ENCODE measurements at places on chromosomes 16 and 17.

DNA sequence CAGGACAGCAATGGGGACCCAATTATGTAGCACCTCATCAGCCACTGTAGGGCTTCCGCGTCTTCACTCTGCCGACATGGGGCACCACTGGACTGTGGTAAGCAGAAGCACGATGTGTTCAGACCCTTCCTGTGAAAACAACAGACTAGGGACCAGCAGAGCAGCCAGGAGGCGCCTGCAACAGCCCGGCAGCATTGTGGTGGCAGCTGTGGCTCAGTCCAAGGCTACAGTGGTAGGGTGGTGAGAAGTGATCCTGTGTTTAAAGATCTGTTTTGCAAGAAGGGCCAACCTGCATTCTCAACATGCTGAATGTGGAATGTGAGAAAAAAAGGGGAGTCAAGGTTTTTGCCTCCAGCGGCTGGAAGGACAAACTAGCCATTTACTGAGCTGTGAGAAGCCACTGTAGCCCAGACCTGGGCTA, 80.8 kb downstream of the GAS7 start:
- DNase-seq, result no peak

GRCh38 chr17:56548661-56549060, 44.8 kb upstream of the NOG start:
- DNase-seq, result no peak

- no peak for DNase-seq
These were observed 2.4 kb upstream of the PSMC3IP start for GRCh38 chr17:42579794-42580551.

DNA sequence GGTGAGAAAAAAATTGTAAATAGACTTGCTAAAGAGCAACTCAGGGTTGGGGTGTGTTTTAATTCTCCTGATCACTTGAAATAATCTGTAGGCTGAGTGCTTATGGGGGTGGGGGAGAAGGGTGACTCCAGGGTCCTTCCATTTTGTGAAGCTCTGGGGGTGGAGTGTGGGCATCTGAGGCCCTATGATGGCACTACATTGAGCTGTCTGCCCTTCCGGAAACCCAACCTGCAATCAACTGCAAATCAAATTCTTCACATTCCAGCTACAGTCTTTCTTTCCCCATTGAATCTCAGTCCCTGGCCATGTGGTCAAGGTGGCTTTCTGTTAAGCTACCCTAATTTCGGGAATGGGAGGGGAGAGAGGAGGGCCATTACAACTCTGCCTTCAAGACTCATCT, 6.0 kb upstream of the CDC6 start:
- DNase-seq, result no peak

DNA sequence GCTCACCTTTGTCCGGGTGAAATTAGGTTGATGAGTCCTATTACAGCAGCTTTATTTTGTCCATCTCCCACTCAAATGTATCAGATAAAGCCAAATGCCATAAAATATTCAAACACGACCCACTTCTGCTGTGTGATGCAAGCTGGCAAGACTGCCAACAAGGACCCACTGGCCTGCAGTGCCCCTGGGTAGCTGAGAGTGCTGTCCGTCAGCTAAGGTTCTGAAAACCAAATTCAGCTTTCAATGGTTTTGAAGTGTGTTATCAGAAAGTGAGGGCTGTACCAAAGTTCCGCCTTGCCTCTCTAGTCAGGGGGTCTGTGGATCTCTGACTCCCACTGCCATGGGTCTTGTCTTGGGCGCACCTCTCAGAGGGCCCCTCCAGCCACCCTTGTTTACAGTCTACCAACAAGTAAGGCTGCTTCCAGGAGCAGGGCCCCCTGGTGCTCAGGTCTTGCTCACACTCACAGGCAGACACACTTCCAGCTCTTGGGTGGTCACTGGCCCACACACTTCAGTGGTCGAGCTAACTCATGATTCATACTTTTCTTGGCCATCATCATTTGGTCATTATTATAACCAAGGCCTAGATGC, 10.5 kb upstream of the CCDC182 start:
- DNase-seq, result no peak

- DNase-seq, result no peak
These were observed 76.2 kb downstream of the SPECC1 start for GRCh38 chr17:20085283-20085845.

DNA sequence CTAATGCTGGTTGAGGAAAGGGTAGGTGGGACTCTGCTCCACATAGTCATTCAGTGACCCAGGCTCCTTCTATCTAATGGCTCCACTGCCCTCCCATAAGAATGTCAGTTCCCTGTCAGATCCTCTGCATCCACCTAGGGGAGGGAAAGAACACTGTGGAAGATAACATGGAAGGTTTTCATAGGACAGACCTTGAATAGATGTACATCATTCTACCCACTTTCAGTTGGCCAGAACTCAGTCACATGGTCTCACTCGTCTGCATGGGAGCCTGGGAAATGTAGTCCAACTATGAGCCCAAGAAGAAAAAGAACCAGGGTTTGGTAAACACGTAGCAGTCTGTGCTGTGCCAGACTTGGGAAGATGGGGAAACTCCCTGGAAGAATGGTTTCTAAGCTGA, 27.1 kb upstream of the SCNN1B start:
- DNase-seq, result peak; percentile 14

DNA sequence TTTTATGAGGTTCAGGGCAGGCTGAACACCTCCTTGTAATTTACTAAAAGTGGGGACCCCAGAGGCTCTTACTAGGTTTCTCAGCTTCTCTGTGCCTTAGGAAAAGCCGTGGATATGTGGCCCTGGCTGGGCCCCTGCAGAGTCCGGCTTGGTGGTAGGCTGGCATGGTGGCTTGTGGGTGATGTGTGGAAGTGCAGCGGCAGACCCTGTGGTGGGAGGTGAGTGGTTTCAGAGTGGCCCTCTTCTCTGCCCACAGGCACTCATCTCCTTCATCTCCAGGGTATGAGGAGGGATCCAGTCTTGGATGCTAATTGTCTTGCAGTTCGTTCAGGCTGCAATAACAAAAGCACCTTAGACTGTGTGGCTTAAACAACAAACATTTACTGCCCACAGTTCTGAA, 58.9 kb downstream of the ASIC2 start:
- no peak for DNase-seq

GRCh38 chr17:81911277-81911961, at the start of gene PCYT2:
Gene PCYT2 (minus strand): TSS chr17:81911399. CDS start chr17:81911355, 44 bp downstream.
- DNase-seq, result peak; percentile 99

- no peak for DNase-seq
These were observed 60.9 kb upstream of the WSB1 start for GRCh38 chr17:27233059-27233458.

GRCh38 chr17:2058586-2059546, 4.0 kb downstream of the HIC1 start:
- DNase-seq, result peak; percentile 24

GRCh38 chr16:28062261-28062846, 1.2 kb downstream of the GSG1L start:
- DNase-seq, result no peak

- no peak for DNase-seq
These were observed 2.5 kb upstream of the FBXL19 start for GRCh38 chr16:30920891-30921290.

Measured in HEK293T (cell line).